ENCODE measurements at places on chromosomes 2 and 18.

- peak; percentile 52 for DNase-seq
Measured at GRCh38 chr2:219308142-219309101, 779 bp downstream of the PTPRN start.

DNA sequence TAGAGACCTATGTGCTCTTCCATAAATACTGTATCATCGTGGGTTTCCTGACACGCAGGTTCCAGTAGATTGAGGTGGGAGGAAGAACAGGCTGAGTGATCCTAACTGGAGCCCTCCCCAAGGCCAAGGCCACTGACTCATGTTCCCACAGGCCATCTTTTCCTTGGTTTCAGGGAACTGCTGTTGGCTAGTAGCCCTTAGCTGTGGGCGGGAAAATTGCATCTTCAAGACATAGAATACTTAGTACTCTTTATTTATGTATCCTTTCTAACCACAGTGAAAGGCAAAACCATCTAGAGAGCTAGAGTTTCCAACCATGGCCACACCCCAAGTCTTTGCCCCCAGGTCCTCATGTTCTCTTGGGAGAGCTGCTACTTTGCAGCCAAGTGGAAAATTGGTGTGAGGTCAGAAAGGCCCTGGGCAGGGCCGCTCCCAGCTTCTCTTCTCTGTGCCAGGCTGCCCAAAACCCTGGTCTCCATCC lies 55.9 kb downstream of the COPS8 start:
- no peak for DNase-seq

DNA sequence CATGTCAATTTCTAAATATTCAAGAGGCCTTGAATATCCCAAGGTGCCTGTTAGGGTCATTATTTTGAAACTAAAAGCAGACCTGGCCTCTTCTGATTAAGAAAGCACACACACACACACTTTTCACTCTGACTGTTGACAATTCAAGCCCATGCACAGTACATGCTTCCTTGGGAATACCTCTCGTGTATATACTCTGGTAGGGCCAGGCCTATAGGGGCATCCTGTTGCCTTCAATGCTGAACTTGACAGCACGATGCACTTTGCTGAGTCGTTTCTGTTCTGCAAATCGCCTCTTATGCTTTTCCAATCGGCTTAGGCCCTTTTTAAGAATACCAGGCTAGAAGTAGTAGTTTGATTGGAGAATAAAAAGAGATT lies 40.6 kb downstream of the IWS1 start:
- no peak for DNase-seq

GRCh38 chr2:98894331-98895000 lies 41.6 kb downstream of the CRACDL start:
- no peak for DNase-seq

DNA sequence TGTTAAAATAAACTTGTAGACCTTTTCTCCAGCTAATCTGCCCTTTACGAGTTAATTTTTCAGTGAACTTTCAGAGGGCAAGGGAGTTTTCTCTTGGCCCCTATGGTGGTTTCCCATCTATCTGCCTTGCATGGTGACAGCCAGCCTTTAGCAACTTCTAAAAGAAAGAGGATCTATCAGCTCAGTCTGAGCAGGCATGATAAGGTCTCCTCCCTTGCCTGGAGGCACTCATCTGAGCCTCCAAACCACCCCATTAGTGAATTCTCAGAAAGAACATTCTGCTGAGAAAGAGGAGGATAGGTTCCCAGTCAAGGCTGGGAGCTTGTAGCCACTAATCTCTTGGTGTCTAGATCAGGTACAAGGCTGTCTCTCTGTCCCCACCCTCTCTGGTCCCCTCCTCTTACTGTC lies 10.7 kb upstream of the GYPC start:
- DNase-seq = no peak

GRCh38 chr2:109260886-109261700 lies 132.1 kb downstream of the SH3RF3 start:
- no peak for DNase-seq

- DNase-seq = no peak
Measured at GRCh38 chr2:224085246-224085645, 46.2 kb upstream of the SERPINE2 start.

- no peak for DNase-seq
Measured at GRCh38 chr18:26386002-26386401, 159.8 kb downstream of the TAF4B start.

GRCh38 chr2:239137898-239138283 lies 262.9 kb downstream of the HDAC4 start:
- DNase-seq = no peak

- no peak for DNase-seq
Measured at GRCh38 chr2:164515030-164515429, 106.3 kb downstream of the GRB14 start.

DNA sequence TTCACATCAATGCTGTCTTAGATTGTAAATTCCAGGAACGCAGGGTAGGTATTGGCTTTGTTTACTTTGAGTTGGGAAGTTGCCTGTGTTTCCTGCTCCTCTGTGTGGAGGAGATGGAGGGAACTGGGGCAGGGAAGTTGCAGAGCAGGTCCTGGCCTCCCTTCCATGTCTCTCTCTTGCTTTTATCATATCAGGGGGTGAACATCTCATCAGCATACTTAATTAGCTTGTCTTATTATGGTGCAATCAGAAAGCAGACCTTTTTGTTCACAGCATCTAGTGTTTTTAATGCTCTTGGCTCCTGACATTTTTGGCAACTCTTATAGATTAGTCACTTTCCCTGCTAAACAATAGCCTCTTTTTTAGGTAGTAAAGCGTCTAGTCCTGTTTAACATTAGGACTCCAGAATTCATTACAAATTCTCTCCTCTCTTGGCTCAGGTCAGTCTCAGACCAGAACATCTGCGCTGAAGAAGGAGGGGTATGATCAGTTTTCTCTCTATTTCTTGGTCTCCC lies 11.5 kb upstream of the DIPK1C start:
- no peak for DNase-seq

- DNase-seq = no peak
Measured at GRCh38 chr2:216571178-216571908, 61.9 kb upstream of the IGFBP2 start.
